ENCODE measurements at places on chromosomes 2 and 18.

DNA sequence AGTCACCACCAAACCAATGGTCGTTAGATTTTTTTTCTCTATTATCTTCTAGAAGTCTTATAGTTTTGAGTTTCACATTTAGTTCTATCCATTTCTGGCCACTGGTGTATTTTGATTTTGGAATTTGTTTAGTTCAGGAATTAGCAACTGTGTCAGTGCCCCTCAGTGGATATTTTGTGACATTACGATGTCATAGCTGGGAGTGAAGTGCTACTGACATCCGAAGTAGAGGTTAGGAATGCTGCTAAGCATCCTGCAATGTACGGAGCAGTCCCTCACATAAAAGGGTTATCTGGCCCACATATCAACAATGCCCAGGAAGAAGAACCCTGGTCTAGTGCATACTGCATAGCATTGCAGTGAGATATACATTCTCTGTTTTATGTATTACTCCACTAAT lies 157.4 kb upstream of the RGPD4 start:
- DNase-seq, result no peak

- DNase-seq, result no peak
These were observed 4.4 kb upstream of the ATG16L1 start for GRCh38 chr2:233247116-233247515.

GRCh38 chr2:863732-864450 lies 86.8 kb upstream of the SNTG2 start:
- no peak for DNase-seq

DNA sequence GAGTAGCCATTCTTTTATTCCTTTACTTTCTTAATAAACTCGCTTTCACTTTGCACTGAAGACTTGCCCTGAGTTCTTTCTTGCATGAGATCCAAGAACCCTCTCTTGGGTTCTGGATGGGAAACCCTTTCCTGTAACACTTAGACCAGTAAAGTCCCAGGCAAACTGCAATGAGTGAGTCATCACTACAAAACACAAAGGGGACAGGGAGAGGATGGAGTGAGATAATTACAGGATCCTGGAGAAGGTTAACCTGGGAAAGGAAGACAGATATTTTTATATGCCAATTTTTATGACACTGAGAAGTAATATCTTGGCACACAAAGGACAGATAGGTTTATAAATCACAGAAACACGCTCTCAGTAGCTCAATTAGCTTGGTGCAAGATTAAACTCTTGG lies 48.7 kb downstream of the EHD3 start:
- DNase-seq, result no peak

DNA sequence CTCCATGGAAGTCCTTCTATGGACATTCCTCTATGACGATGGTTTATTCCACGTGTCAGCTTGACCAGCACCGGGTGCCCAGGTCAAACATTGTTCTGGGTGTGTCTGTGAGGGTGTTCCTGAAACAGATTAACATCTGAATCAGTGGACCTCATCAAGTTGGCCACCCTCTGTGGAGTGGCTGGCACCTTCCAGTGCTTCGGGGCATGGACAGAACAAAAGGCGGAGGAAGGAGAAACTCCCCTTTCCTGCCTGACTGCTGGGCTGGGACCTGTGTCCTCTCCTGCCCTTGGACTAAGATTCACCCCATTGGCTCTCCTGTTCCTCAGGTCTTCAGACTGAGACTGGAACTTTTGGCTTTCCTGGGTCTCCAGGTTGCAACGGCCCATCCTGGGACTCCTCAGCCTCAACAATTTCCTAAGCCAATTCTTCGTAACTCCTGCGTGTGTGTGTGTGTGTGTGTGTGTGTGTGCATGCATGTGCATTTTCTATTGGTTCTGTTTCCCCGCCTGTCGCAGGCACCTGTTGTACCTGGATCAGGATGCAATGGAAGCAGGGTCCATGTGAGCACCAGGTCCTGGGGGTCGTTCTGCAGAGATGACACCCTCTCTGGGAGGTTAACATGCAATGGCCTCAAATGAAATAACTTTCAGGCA lies 357.2 kb upstream of the SALL3 start:
- no peak for DNase-seq

- DNase-seq, result no peak
These were observed 14.8 kb downstream of the WDFY1 start for GRCh38 chr2:223930103-223930976.
